Stimulated activated CD4-positive, alpha-beta T cell treated with anti-CD3 and anti-CD28 coated beads, TNF-alpha, amount 100 ng/mL, for 1 hour (primary cell): ENCODE measurements at places on chromosomes 12 and 14.

DNA sequence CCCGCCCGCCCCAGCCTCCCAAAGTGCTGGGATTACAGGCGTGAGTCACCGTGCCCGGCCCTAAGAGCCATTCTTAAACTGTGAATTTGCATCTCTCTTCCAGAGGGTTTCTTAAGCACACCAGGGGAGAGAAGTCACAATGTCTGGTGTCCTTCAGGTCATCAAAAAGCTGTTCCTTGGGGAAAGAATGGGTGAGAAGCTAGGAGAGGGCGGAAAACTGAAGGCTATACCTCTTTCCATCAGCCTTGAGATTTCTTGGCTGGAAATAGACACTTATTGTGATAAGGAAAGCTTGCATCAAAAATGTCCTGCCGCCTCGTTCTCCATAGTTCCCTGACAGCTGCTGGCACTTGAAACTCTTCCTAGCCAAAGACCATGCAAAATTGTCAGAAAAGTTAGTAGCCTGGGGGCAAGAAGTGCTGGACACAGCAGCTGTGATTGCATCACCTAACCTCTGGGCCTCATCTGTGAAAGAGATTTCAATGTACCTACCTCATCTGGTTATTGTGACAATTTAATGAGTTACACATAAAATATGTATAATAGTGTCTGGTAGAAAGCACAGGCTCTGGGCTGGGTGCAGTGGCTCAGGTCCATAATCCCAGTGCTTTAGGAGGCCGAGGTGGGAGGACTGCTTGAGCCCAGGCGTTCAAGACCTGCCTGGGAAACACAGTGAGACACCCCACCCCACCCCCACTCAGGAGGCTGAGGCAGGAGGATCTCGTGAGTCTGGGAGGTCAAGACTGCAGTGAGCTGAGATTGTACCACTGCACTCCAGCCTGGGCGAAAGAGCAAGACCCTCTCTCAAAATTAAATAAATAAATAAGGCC lies 9.7 kb upstream of the UBC start:
- no peak for DNase-seq

DNA sequence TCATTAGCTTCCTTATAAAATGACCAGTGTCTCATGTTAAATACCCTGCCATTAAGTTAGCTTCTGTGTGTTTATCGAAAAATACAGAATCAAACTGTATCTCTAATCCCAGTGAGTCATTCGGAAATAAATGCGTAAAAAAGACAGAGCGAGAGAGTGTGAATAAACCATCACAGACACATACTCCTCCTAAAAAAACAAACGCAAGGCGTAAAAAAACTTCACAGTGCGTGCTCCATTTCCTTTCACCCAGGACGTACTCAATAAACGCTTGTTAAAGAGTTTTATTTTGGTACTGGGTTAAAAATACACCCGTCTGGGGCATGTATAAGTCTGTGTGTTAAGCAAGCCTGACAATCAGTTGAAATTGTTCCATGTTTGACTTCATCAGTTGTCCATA lies 58.8 kb upstream of the ISM2 start:
- DNase-seq: no peak

DNA sequence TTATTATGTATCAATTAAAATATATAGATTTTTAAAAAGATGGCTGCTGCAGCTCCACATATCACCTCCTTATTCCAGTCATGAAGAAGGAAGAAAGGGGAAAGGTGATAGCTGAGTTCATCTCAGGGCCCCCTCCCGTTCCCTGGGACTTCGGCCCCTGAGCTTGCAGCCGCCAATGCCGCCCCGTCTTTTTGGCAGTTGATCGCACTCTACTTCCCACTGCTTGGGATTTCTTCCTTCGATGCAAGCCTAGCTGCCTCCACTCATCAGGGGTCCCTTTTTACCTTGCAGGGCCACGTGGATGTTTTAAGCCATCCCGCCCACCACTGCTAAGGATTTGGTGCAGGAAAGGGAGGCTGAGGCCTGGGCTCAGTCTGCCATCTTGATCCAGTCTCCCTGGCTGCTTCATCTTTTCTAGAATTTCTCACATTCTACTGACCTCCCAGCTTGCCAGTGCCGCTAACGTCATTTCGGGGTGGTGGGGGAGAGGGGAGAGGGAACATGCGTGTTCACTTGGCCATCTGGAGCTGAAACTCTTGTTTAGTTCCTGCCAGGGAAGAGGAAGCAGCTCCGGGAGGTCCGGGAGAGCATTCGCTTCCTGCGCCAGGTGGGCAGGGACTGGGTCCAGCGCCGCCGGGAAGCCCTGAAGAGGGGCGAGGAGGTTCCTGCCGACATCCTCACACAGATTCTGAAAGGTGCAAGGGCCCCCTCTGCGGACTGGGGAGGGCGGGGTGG lies 31.3 kb downstream of the CYP46A1 start:
- no peak for DNase-seq

GRCh38 chr12:22282283-22282682 lies 52.2 kb downstream of the ST8SIA1 start:
- no peak for DNase-seq

DNA sequence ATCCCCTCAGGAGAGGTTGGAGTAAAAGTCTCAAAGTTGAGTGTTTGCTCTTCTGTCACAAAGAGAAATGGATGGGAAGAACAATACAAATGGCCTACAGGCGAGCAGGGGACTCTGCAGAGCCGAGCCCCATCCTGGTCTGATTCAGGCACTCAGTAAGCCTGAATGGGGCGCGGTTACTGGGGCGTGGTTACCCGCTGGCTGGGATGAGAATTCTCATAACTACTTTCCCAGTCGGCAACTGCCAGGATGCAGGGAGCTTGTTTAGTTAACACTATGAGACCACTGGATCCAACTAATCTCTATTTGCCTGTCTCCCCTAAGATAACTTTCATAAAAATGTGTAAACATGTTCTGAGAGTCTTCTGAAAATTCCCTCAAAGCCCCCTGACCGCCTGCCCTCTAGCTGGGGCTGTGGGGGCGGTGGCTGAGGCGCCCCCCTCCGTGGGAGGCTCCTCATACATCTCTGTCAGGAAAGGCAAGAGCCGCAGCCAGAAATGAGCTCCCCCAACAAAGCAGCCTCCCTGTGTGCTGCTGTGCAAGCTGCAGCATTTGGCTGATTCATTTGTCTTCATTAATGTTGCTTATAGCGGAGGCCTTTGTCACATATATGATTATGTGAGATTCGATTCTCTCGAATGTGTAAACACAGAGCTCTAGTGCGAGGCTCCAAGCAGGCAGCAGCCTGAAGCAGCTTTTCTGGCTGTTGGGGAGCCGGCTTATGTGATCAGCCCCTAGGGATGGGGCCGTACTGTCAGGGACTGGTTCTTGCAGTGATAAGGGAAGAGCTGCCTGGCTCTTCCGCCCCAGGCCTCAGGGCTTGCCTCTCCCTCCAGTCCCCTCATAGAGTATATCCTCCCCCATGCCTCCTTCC lies 126.1 kb upstream of the ARHGAP5 start:
- no peak for DNase-seq

DNA sequence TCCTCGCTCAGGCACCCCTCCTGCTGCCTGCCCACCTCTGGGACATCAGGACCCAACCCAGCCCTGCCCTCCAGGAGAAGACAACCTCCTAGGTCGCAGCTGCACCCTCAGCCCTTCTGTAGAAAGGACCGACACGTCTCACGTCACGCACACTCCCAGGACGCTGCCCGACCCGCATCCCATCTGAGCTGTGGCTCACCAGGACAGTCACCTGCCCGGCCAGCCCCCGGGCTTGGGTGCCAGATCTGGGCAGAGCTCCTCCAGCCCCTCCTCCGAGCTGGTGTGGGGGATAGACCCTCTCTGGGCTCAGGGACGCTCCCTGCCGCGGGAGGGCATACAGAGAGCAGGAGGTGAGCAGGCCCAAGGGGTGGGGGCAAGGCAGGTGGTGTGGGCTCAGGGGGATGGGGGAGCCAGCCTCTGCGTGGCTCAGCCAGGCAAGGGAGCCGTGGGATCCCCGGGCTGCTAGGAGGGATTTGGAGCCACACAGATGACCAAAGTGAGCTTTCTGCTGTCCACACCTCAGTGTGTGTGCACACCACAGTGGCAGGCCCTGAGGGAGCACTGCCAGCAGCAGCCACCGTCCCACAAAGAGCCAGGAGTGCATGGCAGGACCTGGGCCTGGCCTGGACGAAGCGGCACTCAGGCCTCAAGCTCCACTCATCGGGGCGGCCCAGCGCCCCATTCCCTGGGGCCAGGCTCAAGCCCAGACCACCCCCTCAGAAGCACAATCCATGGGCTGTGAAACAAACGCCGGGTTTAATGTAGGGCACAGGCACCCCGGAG lies 13.6 kb downstream of the DEGS2 start:
- no peak for DNase-seq

- DNase-seq: no peak
Observed at GRCh38 chr12:102376181-102376747, 104.1 kb downstream of the IGF1 start.

DNA sequence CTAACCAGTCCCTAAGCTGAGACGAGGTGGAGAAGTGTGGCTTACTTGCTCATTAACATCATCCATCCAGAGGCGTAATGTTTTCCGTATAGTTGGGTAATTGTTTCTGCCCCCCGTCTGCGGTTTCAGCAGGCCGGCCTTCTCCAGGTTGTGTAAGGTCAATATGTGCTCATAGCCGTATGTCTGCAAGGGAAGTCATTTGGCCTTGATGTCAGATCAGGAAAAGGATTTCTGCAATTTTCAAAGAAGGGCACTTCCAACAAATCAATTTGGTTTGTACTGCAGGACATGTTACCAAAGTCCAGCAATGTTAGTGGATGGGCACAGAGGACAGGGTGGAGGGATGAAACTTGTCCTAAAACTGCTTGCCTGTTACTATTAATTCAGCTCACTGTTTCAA lies 9.9 kb upstream of the DIABLO start:
- DNase-seq: no peak

- DNase-seq: no peak
Observed at GRCh38 chr12:24297516-24297915, 348.0 kb upstream of the SOX5 start.

DNA sequence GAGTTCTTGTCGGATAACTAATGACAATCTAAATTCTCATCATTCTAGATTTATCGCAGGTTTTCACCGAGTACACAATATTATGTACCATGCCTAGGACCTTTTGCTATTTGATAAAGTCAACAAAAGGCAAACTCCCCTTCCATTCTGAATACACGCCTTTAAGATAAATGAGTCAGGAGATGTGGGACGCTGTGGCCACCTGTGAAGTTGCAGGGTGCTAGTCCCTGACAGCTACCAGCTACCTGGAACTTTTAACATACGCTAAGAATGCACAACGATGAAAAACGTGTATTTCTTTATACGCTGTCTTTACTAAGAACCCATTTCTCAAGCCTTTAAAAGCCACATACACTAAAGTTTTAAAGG lies 678 bp downstream of the MDM1 start:
- no peak for DNase-seq

DNA sequence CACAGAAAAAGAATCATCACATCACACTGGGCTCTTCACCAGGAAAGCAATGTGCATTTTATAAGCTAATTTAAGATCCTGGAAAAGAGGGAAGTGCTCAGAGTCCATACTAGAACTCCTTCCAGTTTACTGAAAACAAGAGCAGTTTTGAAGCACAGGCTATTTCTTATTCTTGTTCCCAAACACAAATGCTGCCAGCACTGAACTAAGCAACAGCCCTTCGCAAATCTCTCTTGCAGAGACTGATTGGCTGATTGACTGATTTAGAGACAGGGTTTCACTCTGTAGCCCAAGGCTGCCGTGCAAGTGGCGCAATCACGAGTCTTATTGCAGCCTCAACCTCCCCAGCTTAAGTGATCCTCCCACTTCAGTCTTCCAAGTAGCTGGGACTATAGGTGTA lies 44.8 kb downstream of the BCL2L14 start:
- no peak for DNase-seq

DNA sequence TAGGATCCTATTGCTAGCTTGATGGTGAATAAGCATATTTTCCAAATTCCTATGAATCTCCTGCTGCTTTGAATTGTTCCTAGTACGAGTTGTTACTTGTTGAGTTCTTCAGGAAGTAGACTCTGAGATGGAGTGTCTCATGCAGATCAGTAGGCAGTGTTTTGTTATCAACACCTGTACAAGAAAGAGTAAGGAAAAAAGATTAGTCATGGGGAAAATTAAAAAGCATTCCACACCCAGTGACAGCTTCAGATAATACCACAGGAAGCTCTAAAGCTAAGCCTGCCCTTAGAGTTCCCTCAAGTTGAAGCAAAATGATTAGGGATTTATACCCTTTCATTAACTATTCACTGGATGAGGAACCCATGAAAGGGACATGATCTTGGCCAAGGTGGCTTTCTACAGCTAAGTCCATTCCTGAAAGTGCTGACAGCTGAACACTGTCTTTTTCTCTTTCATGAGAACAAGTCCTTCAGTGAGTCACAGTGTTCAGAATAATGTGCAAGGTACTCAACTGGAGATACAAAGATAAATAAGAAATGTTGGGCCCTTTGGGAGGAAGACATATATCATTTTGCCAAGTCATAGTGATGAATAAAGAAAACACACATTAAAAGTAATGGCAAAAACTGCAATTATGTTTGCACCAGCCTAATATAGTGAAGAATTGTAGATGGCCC lies 49.1 kb downstream of the CCER1 start:
- DNase-seq: no peak

DNA sequence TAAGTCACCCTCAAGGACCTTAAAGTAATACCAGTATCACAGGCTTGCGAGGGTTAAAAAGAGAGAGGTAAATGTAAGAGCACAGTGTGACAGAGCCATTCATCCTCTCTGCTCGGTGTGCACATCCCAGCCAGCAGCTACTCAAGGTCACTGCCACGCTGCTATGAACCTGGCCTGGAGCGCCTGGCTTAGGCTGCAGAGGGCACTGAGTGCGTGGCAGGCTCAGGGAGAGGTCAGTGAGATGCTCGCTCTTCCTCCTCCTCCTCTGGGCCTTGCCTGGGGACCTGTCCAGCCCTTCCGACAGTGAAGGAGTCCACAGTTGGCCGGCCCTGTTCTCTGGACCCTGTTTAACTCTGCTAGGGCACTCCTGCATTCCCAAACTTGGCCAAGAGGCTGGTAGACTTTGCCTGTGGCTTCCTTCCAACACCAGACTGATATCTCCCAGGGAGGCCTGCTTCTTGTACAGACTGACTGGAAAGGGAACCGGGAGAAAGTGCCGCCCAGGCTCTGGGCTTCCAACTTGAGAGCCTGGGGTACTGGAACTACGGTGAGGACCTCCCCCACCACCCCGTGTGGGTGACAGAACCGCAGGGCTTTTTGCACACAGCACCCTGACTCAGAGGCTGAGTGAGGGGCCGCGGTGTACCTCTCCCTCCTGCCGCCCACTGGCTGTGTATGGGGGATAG lies 62.6 kb upstream of the CORO1C start:
- DNase-seq: no peak

DNA sequence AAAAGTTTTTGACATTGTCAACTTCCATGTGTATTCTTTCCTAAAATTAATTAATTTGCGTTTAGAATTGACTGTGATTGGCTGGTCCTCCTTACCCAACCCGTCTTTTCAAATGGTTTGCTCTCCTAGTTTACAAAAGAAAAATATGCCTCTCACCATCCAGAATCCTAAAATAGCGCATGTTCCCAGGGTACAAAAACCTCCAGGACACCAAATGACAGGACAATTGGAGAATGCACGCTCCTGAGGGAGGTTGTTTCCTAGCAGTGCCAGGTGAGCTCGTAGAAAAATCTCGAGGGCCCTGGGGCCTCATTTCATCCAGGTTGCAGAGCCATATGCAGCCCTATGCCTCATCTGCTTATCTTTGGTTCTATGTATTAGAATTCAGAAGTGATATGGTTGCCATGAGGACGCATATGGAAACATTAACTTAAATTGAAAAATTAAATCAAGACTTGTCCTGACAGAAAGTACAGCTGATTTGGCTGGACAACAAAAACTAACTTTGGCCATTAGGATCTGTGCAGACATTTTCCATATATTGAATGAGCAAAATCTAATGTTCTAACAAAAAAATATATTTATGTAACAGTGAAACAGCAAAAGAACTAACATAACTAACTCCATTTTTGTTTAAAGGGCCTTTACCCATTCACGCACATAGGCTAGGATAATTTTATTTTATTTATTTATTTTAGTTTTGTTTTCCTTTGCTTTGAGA lies 28.2 kb upstream of the EGLN3 start:
- no peak for DNase-seq
